Panc1 (cell line): ENCODE measurements at places on chromosomes 16 and 17. TPM values are rescaled to one million over a fixed set of nuclear protein-coding genes. Genes with fewer than 3 reads are reported as not detected.
A peak's percentile ranks its signal among the peaks of the same experiment; 100 is the strongest.

DNA sequence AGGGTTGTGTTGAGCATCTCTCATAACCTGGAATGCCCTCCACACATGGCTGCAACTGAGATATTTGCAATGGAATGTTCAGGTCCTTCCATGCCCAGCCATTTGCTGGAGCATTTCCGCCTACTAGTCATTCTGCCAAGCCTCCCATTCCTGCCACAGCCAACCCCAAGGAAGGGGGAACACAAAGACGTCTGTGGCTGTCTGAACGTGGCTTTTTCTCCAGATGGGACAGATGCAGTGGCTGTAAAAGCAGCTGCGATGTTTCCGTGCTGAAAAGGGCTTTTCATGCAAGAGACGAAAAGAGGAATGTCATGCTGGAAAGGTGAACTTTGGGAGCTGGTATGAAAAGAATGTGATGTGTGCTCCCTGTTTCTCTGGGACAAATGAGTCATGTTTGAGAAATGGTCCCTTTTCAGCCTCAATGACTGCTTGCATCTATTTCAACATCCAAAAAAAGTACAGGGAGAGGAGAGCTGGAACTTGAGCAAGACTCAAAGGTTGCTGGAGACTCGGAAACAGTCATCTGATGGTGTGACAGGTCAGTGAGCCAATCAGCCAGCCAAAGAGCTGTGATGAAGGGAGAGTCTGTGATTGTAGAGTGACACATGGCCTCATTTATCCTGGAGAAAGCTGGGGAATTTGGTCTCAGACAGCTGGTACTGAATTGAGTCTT lies 208.9 kb downstream of the SHISA9 start:
- H3K27ac ChIP-seq: no peak overlapping the region
- H3K36me3 ChIP-seq: no peaks in the 10 kb centered on the region
- no peak for DNase-seq
- no peaks in the 10 kb centered on the region for H3K27me3 ChIP-seq

QPRT gene
- total RNA-seq: 27.9 TPM

DNA sequence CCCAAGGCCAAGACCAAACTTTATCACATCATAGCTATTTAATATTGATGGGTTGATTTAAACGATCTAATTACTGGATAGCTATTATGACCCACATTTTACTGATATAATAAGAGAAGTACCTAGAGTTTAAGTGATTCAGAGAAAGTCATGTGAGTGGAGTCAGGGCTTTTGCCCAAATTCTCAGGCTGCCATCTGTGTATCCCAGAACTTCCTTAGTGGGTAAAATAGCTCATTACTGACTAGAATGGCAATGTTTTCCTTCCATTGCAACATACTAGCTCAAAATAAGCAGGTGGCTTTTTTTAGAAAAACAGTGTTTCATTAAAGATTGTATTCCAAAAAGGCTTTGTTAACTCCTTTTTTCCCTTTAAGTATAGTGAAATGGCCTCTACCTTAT lies 113.9 kb upstream of the MAF start:
- no peaks in the 10 kb centered on the region for H3K4me1 ChIP-seq
- no peaks in the 10 kb centered on the region for H3K27me3 ChIP-seq
- no peak overlapping the region for H3K4me3 ChIP-seq
- no peak overlapping the region for H3K27ac ChIP-seq

AATF gene
- 58.1 TPM for total RNA-seq

GRCh38 chr16:10566613-10567012 lies 13.8 kb downstream of the EMP2 start:
- no peak for DNase-seq
- no peaks in the 10 kb centered on the region for H3K4me1 ChIP-seq

DNA sequence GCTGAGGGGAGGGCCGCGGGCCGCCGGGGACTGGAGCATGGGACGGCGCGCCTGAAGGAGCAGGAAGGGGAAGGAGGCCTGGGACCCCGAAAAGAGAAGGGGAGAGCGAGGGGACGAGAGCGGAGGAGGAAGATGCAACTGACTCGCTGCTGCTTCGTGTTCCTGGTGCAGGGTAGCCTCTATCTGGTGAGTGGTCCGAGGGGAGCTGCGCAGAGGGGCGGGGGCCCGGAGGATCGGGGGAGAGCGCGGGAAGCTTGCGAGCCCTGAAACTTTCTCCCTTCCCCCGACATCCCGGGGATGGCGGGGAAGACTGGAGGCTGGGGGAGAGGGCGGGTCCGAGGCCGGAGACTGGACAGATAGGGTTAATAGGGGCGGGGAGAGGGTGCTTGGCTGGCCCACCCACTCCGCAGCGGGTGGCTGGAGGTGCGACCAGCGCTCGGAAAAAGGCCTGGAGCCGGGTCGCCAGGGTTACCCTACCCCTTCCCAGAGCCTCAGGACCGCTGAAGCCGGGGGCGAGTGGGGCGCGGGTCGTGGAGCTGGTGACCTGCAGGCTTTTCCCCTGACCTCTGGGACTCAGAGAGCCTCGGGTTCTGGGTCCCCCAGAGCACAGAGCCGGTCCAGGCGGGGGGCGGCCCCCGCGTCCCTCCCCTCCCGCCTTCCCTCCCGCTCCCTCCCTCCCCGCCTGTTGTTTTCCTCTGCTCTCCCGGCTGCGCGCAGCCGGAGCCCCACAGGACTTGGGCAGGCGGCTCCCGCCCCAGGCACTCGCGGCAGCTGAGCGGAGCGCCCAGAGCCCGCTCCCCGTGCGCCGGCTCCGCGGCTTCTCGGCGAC lies 631 bp downstream of the NXPH3 start:
- DNase-seq: no peak
- H3K27ac ChIP-seq: no peak overlapping the region
- H3K4me1 ChIP-seq: peaks cover 11% of the 10 kb centered on the region

DNA sequence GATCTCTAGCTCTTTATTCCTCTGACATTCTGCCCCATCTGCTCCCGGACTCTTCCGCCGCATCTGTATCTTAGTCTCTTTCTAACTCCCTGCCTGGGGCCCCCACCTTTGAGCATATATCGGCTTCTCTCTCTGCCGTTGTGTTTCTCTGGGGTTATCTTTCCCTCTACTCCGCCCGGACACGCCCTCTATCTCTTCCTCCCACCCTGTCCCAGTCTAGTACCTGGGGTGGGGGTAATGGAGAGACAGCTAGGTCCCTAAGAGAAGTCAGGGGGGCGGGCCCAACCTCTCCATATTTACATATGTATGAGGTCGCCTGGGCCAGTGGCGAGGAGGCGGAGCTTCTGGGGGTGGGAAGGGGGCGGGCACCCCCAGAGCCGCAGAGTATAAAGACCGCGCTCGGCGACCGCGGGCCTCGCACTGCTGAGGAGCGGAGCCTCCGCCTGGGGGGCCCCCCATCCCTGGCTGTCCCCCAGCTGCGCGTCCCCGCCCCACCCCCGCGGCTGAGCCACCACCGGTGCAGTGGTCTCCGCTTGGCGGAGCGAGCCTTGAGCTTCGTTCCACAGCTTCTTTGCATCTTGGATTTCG lies at the start of gene ATP1B2:
Gene ATP1B2 (plus strand): TSS at position 418 of the 588 bp plus-strand sequence. CDS start 593 bp downstream, outside the sequence.
- H3K4me1 ChIP-seq: no peaks in the 10 kb centered on the region
- H3K27ac ChIP-seq: no peak within 1 kb of the TSS
- no peaks in the 10 kb centered on the region for H3K36me3 ChIP-seq
- DNase-seq: no peak
- H3K27me3 ChIP-seq: peaks cover 2% of the 10 kb centered on the region; the same call in 1 of the 2 replicates

- H3K4me3 ChIP-seq: no peak overlapping the region
- peak overlapping the region; percentile 73 for H3K27ac ChIP-seq
- no peaks in the 10 kb centered on the region for H3K27me3 ChIP-seq
- H3K4me1 ChIP-seq: peaks cover 58% of the 10 kb centered on the region
These were observed 34.7 kb downstream of the MYO18A start for GRCh38 chr17:29145289-29146073.

- H3K4me1 ChIP-seq: no peaks in the 10 kb centered on the region
- no peaks in the 10 kb centered on the region for H3K36me3 ChIP-seq
- no peak for DNase-seq
- no peak overlapping the region for H3K27ac ChIP-seq
- H3K27me3 ChIP-seq: no peaks in the 10 kb centered on the region
These were observed 423.9 kb downstream of the WWOX start for GRCh38 chr16:78523212-78523985.

- H3K27ac ChIP-seq: no peak overlapping the region
- H3K4me3 ChIP-seq: no peak overlapping the region
- H3K36me3 ChIP-seq: no peaks in the 10 kb centered on the region
- H3K4me1 ChIP-seq: no peaks in the 10 kb centered on the region
These were observed 107.6 kb upstream of the MED13 start for GRCh38 chr17:62172492-62173291.

ZNF207 gene
- total RNA-seq: 215 TPM

DNA sequence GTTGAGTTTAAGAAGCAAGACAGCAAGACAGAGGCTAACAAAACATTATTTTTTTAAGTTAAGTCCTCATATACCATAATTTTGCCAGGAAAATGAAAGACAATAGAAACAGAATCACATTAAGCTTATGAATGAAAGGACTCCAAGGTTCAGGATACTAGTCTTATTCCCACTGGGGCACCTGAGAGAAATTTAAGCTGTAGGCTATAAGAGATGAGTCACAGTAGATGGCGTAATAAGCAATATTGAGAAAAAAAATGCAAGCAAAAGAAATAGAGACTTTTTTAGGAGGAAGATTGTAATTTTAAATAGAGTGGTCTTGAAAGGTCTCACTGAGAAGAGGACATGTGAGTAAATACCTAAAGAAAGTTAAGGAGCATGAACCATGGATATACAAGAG lies 57.1 kb upstream of the KIF2B start:
- H3K4me3 ChIP-seq: no peak overlapping the region
- H3K27ac ChIP-seq: no peak overlapping the region
- H3K27me3 ChIP-seq: no peaks in the 10 kb centered on the region

FAM20A gene
- 0.44 TPM for total RNA-seq

HOXB4 gene
- total RNA-seq: 27.9 TPM

TMEM100 gene
- 0.10 TPM for total RNA-seq

DNA sequence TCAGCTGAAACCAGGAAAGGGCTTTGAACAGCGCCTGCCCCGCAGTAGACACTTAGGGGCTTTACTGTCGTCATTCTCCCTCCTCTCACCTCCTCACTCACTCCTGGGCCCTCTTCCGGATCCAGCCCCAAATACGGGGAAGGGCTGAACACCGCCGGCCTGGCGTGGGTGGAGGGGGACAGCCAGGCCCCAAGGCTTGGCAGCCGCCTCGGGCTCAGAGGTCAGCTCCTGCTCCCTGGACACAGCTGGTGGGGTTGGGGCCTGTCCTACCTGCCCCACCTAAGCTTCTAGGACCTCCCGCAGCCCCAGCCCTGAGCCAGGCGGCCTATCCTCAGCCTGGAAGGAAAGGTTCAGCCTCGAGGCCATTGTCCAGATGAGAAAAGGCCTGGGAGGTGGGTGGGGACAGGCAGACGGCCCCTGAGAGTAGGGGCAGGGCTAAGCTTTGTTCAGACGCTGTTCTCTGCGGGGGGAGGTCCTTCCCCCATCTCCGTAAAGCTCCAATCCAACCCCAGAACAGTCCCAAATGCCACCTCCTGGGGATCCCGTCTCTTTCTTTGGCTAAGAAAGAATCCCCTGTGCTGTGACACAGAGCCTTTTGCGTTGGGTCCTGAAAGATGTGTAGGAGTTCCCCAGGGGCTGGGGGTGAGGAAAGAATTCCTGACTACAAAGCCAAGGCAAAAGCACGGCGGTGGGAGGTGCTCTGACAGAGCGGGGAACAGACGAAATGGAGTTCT lies 881 bp upstream of the LLGL1 start:
- peak overlapping the region; percentile 29 for H3K4me3 ChIP-seq
- H3K4me1 ChIP-seq: peaks cover 7% of the 10 kb centered on the region
- DNase-seq: no peak
- H3K27me3 ChIP-seq: no peaks in the 10 kb centered on the region
- H3K27ac ChIP-seq: peak overlapping the region; percentile 68

DNA sequence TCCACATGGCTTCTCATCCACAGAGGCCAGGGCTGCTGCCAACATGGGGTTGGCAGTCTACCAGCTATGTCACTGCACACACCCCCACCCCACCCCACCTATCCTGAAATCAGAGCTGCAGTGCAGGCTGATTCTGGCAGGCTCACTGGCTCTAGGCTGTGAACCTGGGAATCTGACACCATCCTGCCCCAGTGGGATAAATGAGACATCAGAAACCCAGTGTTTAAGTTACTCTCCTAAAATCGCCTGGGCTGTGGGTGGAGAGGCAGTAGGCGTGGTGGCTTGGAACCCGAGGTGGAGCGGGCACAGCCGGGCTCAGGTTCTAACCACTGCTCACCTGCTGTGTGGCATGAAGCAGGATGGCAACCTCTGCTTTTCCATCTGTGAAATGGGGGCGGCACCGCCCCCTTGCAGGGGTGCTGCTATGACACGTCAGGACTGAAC lies 5.6 kb downstream of the SLC38A8 start:
- H3K4me1 ChIP-seq: no peaks in the 10 kb centered on the region
- no peak overlapping the region for H3K4me3 ChIP-seq

- peaks cover 21% of the 10 kb centered on the region for H3K4me1 ChIP-seq
- H3K27me3 ChIP-seq: no peaks in the 10 kb centered on the region
- peak overlapping the region; percentile 82 for H3K27ac ChIP-seq
- H3K36me3 ChIP-seq: no peaks in the 10 kb centered on the region
- H3K4me3 ChIP-seq: peak overlapping the region; percentile 57
These were observed 952 bp upstream of the PRSS27 start for GRCh38 chr16:2720719-2721633.

DNA sequence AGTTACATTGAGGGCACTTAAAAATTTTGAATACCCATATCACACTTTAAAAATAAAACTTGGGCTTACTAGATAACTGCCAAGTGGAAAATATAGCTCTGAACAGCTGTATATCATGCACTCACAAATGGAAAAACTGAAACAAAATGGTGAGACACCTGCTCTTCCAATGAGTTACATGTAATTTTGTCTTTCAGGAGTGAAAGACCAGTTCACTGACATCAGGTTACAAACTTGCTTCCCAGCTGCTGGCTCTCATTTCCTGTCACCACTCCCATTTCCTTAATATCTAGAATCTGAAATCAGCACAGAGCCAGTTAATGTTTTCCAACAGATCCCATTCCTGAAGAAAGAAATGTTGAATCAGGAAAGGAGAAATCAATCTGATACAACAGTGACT lies 10.8 kb downstream of the CSNK2A2 start:
- H3K4me3 ChIP-seq: no peak overlapping the region
- no peak for DNase-seq
- no peak overlapping the region for H3K27ac ChIP-seq

DNA sequence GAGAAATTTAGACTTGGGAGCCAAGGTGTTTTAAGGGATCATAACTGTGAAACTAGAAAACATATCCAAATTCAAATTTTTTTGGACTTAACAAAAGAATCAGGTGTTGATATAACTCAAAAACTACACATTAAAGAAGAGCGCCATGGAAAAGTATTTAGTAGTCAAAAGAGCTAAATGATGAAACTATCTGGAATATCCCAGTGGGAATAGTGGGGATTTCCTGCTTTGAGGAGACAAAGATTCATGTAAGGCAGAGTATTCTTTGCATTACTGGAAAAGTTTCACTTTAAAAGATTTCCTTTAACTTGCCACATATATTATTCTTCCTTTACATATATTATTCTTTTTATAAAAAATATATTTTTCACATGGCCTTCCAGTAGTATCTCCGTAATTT lies 40.3 kb upstream of the VPS4A start:
- no peak overlapping the region for H3K4me3 ChIP-seq
- H3K4me1 ChIP-seq: no peaks in the 10 kb centered on the region
- no peak for DNase-seq
- no peaks in the 10 kb centered on the region for H3K27me3 ChIP-seq
